ENCODE measurements at places on chromosomes 6 and 20.

DNA sequence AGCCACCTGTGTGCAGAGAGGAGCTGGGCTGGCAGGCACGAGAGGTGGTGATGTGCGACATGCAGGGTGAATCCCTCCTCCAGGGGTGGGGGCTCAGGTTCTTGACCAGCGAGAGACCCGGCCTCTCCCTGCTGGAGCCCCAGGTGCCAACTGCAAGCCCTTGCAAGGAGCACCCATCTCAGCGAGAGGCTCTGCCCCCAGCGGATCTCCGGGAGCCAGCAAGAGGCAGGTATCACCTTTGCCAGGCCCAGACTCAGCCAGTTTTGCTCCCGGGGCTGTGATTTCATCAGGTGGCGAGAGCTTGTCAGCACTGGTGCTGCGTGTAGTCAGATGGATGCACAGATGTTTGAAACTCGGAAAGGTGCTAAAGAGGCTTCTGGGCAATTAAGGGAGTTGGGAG lies 87.7 kb downstream of the TFAP2C start:
- no peak for DNase-seq

- no peak for DNase-seq
These were observed 273.6 kb upstream of the SUPT3H start for GRCh38 chr6:45651301-45651700.

DNA sequence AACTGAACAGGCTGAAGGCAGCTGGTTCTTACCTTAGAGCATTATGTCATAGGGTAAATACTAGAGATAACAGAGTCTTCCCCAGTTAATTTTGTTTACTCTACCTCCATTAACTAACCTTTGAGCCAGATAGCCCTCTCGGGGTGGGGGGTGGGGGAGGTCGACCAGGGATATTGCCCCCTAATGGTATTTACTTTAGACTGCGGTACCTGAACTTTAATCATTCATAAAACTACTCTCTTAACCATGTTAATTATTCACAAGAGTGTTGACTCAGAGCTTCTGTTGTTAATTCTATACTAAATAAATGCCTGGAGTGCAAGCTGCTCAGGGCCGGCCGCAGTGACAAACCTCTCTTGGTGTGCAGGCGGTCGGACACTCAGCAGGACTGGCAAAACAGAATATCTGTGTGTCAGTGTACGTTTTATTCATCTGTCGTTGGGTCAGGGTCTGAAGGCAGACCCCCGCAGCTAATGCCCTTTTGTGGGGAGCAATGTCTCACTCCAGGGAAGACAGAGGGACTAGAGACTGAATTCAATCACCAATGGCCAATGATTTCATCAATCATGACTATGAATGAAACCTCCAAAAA lies 152.4 kb upstream of the COL21A1 start:
- no peak for DNase-seq

- DNase-seq: no peak
These were observed 10.1 kb upstream of the HDAC2 start for GRCh38 chr6:113980937-113981554.

GRCh38 chr6:108633436-108633835 lies 72.7 kb downstream of the FOXO3 start:
- DNase-seq: no peak

DNA sequence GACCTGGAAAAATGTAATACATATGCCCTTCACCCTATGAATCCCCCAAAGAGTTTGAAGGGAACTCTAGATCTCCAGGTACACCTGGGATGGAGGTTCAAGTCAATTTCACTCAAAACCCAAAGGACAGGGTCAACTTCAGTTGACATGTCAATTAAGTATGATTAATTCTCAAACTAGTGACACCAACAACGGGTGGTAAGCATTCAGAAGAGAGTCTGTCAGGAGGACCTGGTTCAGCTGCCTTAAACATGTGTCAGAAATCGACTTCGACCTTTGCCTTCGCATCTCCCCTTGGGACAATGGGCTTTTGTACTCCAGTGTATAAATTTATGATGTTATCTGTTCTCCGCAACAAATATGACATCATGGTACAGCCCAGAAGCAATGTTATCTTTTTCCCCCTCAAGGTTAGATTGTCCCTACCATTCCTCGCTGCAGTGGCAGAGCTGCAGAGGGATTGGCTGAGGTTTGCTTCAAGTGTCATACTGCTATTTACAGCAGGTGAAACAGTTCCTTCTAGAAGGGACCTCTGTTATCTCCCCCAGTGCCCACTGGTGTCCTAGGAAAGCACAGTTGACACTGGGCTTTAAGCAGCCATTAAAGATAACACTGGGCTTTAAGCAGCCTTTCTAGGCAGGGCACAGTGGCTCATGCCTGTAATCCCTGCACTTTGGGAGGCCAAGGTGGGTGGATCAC lies 94.7 kb upstream of the SNX9 start:
- no peak for DNase-seq

- peak; percentile 47 for DNase-seq
These were observed 42.0 kb downstream of the CBFA2T2 start for GRCh38 chr20:33531885-33532284.

- no peak for DNase-seq
These were observed 141.2 kb downstream of the CDC5L start for GRCh38 chr6:44528716-44529115.

All from right kidney (tissue), 9 donors.